ENCODE measurements at places on chromosomes 3 and 15. TPM values are rescaled to one million over a fixed set of nuclear protein-coding genes. Genes with fewer than 3 reads are reported as not detected.

DNA sequence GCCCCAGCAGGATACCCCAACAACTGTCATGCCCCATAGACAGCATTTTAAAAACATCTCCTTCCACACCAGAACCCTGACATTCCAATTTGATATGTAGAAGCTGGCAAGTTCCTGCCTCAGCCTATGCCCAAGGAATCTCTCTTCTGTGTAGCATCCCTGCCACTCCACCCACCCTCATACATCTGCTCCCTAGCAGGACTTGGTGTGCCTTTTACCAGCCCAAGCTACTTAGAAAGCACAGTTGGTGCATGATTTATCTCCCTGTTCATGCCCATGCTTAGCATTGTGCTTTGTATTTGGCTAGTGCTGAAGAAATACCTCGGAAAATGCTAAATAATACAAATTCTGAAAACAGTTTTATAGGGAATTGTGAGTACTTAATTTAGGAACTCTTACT is 236.9 kb upstream of the HES1 start:
- no peak for DNase-seq

DNA sequence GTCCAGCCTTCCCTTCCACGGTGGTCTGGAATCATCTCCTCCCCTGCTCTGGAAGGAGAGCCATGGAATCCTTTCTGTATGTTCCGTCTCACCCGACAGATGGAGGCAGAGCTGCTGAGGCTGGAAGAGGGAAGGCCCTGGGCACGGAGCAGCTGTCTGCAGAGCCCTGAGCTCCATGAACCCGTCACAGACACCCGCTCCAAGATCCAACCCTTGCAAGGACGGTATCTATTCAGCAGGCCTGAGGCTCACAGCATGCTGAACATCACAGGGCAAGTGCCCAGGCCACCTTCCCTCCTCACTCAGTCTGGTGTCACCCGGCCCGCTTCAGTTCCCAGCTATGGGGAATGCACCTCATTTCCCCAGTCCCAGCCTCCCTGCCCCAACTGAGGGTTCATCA is 103.9 kb downstream of the LRIG1 start:
- no peak for DNase-seq

PRKCI gene
- 23.7 TPM for total RNA-seq

ROPN1B gene
- total RNA-seq: 41.5 TPM

MYLK gene
- total RNA-seq: 5.2 TPM

Measured in SK-MEL-5 (cell line).